ENCODE measurements at places on chromosomes 5 and 9. TPM values are rescaled to one million over a fixed set of nuclear protein-coding genes. Genes with fewer than 3 reads are reported as not detected.

- peaks cover 3% of the 10 kb centered on the region for H3K36me3 ChIP-seq
- no peaks in the 10 kb centered on the region for H3K27me3 ChIP-seq
These were observed 36.3 kb upstream of the CDKN2B start for GRCh38 chr9:22045423-22045822.

GRCh38 chr9:136705564-136705963 lies 6.8 kb upstream of the DIPK1B start:
- H3K27ac ChIP-seq = no peak overlapping the region
- no peaks in the 10 kb centered on the region for H3K36me3 ChIP-seq
- peaks cover 4% of the 10 kb centered on the region for H3K27me3 ChIP-seq
- no peaks in the 10 kb centered on the region for H3K4me1 ChIP-seq

- peaks cover 23% of the 10 kb centered on the region for H3K36me3 ChIP-seq
- no peak overlapping the region for H3K4me3 ChIP-seq
- H3K27me3 ChIP-seq = no peaks in the 10 kb centered on the region
- DNase-seq = no peak
- peaks cover 14% of the 10 kb centered on the region for H3K4me1 ChIP-seq
These were observed 87.3 kb downstream of the DCP2 start for GRCh38 chr5:113063927-113064326.

DNA sequence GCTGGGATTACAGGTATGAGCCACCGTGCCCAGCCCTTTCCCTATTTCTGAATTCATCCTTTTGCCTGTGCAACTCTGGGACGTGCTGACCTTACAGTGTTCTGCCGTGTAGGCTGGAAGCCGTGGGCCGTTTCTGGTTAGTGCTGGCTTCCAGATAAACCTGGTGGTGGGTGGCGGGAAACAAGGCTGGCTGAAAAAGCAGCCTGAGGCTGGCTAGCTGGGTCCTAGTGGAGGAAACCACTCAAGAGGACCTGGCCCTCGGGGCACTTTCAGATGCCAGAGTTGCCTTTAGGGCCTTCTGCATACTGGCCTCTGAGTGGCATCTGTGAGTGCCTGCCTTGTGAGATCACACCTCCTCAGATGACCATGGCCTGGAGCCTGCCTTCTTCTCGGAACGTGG lies 26.9 kb downstream of the GALNT12 start:
- no peak for DNase-seq
- H3K27ac ChIP-seq = no peak overlapping the region
- no peak overlapping the region for H3K4me3 ChIP-seq
- no peaks in the 10 kb centered on the region for H3K36me3 ChIP-seq
- H3K4me1 ChIP-seq = no peaks in the 10 kb centered on the region
- H3K27me3 ChIP-seq = peaks cover 66% of the 10 kb centered on the region

- no peak for DNase-seq
- no peak overlapping the region for H3K27ac ChIP-seq
- no peak overlapping the region for H3K4me3 ChIP-seq
- peaks cover 43% of the 10 kb centered on the region for H3K27me3 ChIP-seq
These were observed 426.5 kb upstream of the CD180 start for GRCh38 chr5:67623078-67623477.

- H3K4me1 ChIP-seq = peaks cover 4% of the 10 kb centered on the region
- no peak overlapping the region for H3K4me3 ChIP-seq
- no peaks in the 10 kb centered on the region for H3K27me3 ChIP-seq
- DNase-seq = peak; percentile 84
- no peak overlapping the region for H3K27ac ChIP-seq
These were observed 66.9 kb downstream of the DCP2 start for GRCh38 chr5:113043491-113043931.

DNA sequence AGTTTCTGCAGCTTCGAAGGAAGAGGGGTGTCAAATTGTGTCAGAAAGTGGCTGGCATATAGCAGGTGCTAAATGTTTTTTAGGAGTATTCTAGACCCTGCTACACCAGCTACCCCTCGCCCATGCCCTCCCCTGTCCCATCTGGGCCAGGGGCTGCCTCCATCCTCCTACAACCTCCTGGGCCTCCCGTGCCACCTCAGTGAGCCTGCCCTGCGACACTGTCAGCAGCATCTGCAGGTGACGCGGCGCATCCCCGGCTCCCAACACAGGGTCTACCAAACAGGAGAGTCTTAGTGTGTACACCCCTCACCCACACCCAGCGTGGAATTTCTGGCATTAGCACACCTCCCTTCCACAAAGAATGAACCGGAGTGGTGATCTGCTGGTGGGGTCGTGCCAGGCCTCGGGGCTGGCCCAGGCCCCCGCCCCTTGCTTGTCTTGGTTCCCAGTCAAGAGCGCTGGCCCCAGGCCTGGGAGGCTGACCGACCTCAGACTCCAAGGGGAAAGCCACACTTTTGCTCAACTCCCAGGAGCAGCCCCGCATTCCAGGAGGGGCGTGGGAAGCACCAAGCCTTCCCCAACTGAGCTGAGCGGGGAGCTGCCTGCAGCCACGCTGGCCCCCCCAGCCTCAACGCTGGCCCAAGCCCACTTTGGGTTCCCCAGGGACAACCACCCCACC lies 55.2 kb downstream of the NEURL1B start:
- H3K27me3 ChIP-seq = peaks cover 6% of the 10 kb centered on the region
- no peaks in the 10 kb centered on the region for H3K36me3 ChIP-seq
- no peak for DNase-seq
- no peak overlapping the region for H3K4me3 ChIP-seq

TRPM3 gene
- not detected for total RNA-seq

ADAMTSL2 gene
- total RNA-seq = 0.11 TPM

POLR3G gene
- total RNA-seq = 4.4 TPM

All from osteocyte (in vitro differentiated cells).